ENCODE measurements at places on chromosomes 2 and 18. TPM values are rescaled to one million over a fixed set of nuclear protein-coding genes. Genes with fewer than 3 reads are reported as not detected.

The STEAP3 gene
- 23.6 TPM for total RNA-seq

The FBXO36 gene
- total RNA-seq, result 1.9 TPM

The WNT10A gene
- total RNA-seq, result not detected

The APLF gene
- total RNA-seq, result 4.2 TPM

The TRIM54 gene
- total RNA-seq, result 0.33 TPM

The MTIF2 gene
- 53.2 TPM for total RNA-seq

The ST8SIA5 gene
- under 0.01 TPM for total RNA-seq

The CNRIP1 gene
- total RNA-seq, result 31.3 TPM

The POTEF gene
- not detected for total RNA-seq

The SCYGR4 gene
- total RNA-seq, result not detected

The TMEM198 gene
- total RNA-seq, result 0.77 TPM

The MSTN gene
- 0.12 TPM for total RNA-seq

The ABCG5 gene
- not detected for total RNA-seq

The NPPC gene
- 1.3 TPM for total RNA-seq

The MC5R gene
- not detected for total RNA-seq

The L3MBTL4 gene
- 0.44 TPM for total RNA-seq

The NYAP2 gene
- not detected for total RNA-seq

The CHST10 gene
- total RNA-seq, result 11.0 TPM

The COL3A1 gene
- 1,747 TPM for total RNA-seq

Measured in uterine smooth muscle cell (primary cell).